MV-4-11 (cell line): ENCODE measurements at places on chromosomes 1 and 21.

GRCh38 chr1:29984166-29984861 is 739.1 kb downstream of the MATN1 start:
- DNase-seq = peak; percentile 41

GRCh38 chr1:98426092-98426491 is 235.4 kb upstream of the SNX7 start:
- DNase-seq = no peak

DNA sequence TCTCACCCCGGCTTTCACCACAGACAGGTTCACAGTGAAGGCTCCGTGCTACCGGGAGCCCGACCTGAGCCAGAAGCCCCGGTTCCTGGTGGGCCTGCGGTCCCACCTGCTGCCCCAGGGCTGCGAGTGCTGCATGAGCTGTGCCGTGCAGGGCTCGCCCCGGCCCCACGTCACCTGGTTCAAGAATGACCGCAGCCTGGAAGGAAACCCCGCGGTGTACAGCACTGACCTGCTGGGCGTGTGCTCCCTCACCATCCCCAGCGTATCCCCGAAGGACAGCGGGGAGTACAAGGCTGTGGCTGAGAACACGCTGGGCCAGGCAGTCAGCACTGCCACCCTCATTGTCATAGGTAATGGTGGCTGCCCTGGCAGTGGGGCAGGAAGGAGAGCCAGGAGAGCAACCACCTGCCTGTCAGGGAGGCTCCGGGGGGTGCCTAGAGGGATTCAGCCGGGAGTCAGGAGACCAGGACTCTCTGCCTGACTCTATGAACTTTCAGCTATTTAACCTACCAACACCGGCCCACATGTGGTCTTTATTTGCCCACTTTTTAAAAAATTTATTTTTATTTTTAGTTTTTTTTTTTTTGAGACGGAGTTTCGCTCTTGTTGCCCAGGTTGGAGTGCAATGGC is 36.4 kb downstream of the IGFN1 start:
- no peak for DNase-seq

GRCh38 chr21:41242238-41242829 is 74.3 kb upstream of the FAM3B start:
- DNase-seq = no peak

DNA sequence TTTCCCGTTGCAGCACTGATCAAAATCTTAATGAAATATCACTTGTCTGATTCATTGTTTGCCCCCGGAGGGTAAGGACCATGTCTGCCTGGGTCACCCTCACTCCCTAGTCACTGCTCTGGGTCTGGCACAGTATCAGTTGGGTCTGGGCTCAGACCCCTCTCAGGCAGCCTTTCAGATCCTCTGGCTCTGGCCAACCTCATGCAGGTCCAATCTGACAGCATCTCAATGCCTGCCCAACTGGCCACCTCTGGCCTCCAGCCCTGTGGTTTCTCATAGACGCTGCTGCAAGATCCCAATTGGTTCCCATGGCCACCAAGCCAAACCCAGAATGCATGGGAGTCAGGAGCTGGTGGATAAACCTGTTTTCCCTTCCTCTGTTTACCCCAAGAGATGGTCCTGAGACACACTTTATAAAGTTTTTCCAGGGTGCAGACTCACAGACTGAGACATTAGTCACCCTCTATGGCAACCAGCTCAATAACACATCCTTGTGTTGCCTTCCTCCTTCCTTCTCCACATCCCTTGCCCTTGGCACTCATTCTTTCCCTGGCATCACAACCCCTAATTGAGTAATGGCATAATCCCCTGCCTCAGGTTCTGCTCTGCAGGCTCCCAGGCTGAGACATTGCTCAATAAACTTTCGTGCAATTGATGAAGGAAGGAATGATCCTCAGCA is 199.2 kb downstream of the GRIK3 start:
- DNase-seq = no peak

GRCh38 chr1:100322436-100323211 is 29.7 kb upstream of the CDC14A start:
- DNase-seq = no peak

- DNase-seq = no peak
Observed at GRCh38 chr21:46116189-46116775, 18.4 kb downstream of the COL6A2 start.

- no peak for DNase-seq
Observed at GRCh38 chr1:118335331-118335732, 150.3 kb upstream of the SPAG17 start.

- no peak for DNase-seq
Observed at GRCh38 chr1:167638064-167638463, 8.0 kb downstream of the RCSD1 start.

GRCh38 chr1:25117233-25117823 is 115.0 kb downstream of the SYF2 start:
- DNase-seq = no peak

DNA sequence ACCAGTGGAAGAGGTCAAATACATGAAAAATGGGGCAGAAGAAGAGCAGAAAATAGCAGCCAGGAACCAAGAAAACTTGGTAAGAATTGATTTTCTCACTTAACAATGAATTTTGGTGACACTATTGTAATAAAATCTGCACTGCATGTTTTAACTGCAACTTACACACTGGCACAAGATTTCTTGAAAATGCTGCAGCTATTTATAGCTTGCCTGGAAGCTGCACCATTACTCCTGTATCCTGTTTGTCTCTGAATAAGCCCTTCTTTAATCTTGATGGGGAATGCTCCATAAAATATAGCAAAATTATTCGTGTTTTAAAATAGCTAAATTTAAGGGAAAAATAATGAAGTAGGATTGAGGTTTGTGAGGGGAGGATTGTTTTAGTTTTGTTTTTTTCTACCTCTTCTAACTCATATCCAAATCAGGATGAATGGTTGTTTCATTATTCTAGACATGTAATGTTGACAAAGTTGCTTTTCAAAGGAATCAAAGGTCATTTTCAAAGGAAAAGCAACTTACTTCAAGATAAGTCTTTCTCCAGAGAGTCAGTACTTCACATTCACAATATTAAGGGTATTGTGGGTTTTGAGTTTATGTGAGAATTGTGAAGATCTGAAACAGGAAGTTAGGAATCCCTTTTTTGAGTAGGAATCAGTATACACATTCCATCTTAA is 120.9 kb downstream of the C1orf21 start:
- DNase-seq = no peak

DNA sequence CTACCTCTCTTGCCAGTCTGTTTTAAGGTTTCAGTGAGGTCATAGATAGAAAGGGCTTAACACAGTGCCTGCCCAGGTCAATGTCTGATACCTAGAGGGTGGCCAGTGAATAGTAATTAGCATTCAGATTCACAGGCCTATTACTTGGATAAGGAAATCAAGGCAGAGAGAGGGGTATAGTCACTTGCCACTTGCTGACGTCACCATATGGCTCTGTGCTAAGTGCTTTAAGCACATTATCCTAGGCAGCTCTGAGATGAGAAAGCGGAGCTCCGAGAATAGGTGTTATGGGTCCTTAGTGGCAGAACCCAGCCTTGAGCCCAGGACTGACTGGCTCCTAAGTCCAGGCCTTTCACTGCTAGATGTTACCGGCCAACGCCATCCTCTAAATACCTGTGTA is 51.5 kb upstream of the DAB1 start:
- DNase-seq = no peak

GRCh38 chr1:146036241-146036964 is 14.9 kb upstream of the HJV start:
- DNase-seq = no peak

GRCh38 chr21:42122808-42123207 is 51.7 kb downstream of the UMODL1 start:
- DNase-seq = no peak

- DNase-seq = no peak
Observed at GRCh38 chr1:8603220-8603616, 214.2 kb downstream of the RERE start.

DNA sequence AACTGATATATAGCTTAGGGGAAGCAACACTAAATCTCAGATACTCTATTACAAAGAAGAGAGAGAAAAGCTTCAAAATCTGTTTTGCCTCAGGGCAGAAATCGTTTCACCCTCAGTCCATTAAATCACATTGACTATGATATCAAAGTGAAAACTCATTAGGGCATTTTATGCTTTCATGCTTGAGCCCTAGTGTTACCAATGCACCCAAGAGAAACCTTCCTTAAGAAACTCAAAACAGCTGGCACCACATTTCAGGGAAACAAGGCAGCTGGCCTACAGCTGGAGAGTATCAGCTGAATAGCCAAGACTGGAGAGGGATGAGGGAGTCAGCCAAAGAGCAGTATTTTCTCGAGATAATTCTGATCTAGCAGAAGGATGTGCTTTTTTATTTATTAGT is 14.9 kb downstream of the COLGALT2 start:
- DNase-seq = no peak

- DNase-seq = peak; percentile 46
Observed at GRCh38 chr1:8020032-8020431, 6.1 kb downstream of the ERRFI1 start.

GRCh38 chr1:151367658-151368392 is 4.7 kb downstream of the SELENBP1 start:
- DNase-seq = no peak

GRCh38 chr1:40423264-40423642 is 27.0 kb upstream of the ZFP69B start:
- DNase-seq = peak; percentile 88

- no peak for DNase-seq
Observed at GRCh38 chr1:234835239-234835638, 225.3 kb upstream of the IRF2BP2 start.

DNA sequence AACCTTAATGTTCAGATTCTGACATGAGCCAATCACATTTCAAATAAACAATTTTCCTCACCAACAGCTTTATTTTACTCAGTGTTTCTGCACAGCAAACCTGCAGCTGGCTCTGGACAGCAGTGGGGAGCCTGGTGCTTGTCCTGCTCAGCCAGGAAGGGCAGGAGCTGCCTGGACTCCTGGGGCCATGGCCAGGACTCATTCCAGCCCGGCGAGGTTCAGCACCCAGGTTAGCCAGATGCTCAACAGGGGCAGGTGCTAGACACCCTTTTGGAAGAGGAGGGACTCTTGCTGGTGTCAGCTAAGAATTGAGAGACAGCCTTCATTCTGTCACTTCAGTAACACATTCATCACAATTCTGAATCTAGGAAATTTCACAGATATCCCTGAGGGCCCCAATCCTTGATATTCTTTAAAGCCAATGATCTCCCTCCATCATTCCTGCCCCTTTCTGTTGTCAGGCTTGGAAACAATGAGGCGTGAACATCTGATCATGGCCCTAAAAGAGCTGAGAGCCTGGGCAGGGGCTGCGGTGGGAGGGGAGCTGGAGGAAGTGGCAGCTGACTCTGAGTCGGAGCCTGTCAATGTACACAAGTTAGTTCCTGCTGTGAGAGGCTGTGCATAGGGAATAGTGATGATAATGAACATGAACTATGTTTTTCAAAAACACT is 251.3 kb downstream of the SDCCAG8 start:
- DNase-seq = no peak

DNA sequence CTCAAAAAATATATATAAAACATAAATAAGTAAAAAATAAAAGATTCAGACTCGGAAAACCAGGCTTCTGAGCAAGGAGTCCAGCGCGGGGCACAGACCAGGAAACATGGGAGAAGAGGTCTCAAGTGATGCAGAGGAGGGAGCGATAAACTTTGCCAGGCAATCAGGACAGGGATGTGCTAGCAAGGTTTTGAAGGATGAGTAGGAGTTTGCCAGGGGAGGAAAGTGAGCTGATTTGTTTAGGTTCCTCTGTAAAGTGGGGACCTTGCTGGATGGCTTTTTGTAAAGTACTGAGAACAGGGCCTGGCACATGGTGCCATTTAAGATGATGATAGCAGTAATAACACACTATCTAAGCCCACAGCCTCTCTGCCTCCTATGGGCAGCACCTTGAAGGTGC is 86.1 kb downstream of the SPSB1 start:
- no peak for DNase-seq

- DNase-seq = no peak
Observed at GRCh38 chr1:21244154-21244553, 46.1 kb downstream of the ECE1 start.

DNA sequence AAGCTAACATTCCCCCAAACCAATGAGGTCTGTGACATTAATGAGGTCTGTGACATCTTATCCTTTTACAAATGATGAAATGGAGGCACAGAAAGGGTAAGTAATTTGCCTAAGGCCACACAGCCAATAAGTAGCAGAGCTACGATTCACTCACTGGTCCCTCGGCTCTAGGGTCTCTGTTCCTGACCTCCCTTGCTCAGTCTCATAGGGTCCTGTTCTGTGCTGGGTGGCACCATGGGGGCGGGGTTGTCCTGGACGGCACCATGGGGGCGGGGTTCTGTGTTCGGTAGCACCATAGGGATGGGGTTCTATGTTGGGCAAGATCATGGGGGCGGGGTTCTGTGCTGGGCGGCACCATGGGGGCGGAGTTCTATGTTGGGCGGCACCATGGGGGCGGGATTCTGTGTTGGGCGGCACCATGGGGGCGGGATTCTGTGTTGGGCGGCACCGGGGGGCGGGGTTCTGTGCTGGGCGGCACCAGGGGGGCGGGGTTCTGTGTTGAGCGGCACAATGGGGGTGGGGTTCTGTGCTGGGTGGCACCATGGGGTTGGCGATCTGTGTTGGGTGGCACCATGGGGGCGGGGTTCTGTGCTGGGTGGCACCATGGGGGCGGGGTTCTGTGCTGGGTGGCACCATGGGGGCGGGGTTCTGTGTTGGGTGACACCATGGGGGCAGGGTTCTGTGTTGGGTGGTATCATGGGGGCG is 55.6 kb downstream of the CLSTN1 start:
- no peak for DNase-seq

DNA sequence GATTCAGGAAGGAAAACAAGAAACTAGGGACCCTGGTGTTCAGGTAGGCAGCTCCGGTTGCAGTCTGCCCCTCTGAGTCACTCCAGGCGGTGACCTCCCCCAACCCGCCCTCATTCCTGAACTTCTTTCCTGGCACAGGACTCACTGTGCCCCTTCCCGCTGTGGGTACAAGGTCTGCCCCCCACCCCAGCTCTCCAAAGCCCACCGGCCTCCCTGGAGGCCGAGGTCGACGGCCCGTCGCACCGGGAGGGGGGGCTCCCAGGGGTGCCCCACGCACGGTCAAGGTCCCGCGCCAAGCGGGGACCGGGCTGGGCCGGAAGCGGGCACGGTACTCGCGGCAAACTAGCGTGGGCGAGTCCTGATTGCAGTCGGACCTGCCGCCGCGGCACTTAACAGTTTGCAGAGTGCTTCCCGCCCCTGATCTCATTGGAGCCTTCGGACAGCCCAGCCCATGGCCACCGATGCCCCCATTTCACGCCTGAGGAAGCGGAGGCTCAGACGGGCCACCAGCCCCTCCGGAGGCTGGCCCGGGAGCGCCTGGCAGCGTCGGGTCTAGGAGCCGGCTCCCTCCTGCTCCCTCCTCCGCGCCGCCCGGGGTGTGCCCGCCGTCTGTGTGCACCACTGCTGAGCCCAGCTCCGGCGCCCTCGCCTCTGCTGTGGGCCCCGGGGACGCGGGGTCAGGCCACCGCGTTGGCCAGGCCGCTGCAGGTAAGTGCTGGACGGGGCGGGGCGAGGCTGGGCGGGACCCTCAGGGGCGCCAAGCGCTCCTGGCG is at the start of gene GJB3:
Gene GJB3 (plus strand): TSS at position 144 of the 773 bp plus-strand sequence. CDS start 3,549 bp downstream, outside the sequence.
- DNase-seq = no peak

GRCh38 chr21:35063428-35064172 is 14.5 kb upstream of the RUNX1 start:
- no peak for DNase-seq
